ENCODE measurements at places on chromosomes 4 and X.

DNA sequence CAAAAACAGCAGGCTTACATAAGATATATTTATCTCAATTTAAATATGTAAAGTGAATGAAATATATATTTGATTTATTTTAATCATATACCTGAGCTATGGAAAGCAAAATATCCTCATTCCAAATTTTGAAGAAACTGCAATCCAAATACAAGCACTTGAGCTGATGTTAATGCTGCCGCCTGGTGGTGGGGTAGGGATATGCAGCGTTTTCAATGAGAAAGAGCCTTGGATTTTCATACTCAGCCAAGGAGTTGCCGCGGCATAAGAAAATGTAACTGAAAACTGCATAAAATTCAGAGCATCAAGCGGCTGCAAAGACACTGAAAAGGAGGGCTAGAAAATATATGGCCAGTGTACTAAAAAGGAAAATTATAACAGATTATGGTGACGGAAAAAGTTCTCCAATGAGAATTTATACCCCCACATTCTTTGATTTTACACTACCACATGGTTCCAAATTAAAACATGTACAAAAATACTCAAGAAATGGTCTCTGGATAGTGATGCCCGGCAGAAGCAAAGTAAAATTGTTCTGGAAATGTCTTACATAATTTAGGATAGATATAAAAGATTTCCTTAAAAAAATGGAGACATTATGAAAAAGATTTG is 660.3 kb upstream of the PITX2 start:
- DNase-seq = peak; percentile 25

DNA sequence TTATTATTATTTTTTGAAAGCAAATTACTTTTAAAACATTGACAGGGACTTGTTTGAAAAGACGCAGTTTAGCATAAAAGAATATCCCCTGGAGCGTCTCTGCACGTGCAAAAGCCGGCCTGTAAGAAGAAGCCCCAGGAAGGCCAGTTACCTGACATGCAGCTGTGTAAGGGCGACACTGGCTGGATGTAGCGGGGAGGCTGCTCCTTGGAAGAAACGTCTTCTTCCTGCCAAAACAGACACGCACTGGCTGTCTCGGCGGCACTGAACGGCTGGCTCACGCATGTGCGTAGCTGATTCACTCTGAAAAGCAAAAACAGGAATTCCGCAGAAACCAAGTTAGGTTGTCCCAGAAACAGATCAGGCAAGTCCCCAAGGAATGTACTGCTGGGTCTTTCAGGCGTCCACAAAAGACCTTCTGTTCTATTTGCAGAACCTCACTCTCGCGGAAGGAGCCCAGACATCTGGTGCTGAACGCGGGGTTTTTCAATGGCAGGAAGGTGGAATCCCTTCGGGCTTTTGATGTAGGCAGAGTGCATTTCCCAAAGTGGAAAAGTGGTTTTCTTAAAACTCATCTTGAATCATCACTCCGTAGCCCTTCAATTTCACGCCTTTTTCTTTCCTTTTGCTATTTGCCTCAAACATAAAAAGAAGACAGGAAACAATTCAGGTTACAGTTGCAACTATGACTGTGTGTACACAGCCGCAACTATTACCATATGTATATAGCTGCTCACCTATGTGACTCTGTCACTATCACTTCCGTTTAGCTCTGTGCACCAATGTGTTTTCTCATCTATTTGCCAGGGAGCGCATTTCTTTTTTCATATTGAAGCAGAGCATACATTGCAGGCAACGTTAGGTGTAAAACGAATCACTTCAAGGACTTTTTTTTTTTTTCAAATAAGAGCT is 38.1 kb upstream of the ARSH start:
- peak; percentile 5 for DNase-seq

DNA sequence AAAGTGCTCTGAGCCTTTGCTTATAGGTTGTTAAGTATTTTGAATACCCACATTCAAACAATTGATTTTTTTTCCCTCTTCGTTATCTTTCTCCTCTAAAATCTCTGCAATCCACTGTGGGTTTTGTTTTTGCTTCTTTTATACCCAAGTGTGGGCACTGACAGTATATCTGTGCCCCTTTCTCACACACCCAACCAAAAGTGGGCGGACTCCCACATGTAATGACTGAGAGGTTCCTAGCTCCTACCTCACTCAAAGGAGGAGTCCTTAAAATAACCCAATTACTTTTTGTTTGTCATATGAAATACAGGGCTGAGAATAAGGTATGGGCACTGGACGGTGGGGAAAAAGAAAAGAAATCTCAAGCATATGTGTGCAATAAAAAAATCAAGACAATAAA is 51.7 kb downstream of the PPARGC1A start:
- no peak for DNase-seq

DNA sequence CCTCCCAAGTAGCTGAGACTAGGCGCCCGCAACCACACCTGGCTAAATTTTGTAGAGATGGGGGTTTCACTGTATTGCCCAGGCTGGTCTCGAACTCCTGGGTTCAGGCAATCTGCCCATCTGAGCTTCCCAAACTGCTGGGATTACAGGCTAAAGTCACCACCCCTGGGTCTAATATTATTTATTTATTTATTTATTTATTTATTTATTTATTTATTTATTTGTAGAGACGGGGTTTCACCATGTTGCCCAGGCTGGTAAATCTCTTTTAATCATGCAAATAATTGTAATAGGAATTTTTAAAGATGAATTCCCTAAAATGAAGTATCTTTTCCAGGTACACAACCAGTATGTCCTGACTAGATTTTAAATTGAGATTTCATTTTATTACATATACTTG is 761.8 kb downstream of the TRAM1L1 start:
- no peak for DNase-seq

DNA sequence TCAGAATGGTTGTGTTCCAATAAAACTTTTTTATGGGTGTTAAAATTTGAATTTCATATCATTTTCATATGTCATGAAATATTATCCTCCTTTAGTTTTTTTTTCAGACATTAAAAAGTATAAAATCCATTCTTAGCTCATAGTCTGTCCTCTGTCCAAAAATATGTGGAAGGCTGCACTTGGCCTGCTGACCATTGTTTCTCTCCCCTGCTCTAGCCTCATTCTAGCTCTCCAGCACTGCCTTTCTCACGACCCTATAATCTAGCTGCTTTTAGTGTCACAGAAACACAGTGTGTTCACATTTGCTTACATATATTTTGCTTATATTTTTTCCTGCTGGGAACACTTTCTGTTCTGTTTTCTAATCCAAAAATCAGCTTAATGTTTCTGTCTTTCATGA is 165.0 kb upstream of the ANK2 start:
- no peak for DNase-seq

Data from stimulated activated CD4-positive, alpha-beta T cell treated with anti-CD3 and anti-CD28 coated beads, Interleukin-12 subunit alpha, Interleukin-12 subunit beta, amount 100 ng/mL, for 4 hours (primary cell).